ENCODE measurements at places on chromosomes 5 and 9. TPM values are rescaled to one million over a fixed set of nuclear protein-coding genes. Genes with fewer than 3 reads are reported as not detected.

GRCh38 chr9:31372799-31373587, 1011.5 kb upstream of the ACO1 start:
- no peak overlapping the region for H3K27ac ChIP-seq
- H3K27me3 ChIP-seq: no peaks in the 10 kb centered on the region
- H3K4me1 ChIP-seq: no peaks in the 10 kb centered on the region

DNA sequence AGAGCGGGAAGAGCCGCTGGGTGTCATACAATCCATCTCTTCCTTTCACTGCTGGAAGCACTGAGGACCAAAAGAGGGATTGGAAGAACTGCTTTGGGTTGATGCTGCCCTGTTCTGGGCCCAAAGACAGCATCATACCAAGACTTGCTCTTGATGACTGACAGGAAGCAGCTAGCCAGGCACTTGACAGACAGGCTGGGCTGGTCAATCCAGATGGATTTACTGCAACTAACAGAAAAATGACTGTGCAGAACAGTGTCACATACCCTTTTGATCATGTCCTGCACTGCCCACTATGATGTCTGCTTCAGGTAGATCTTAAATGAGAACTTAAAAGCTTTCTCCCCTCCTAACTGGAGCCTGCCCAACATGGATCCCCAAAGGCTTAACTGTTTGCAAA, 157.6 kb downstream of the CRB2 start:
- no peak overlapping the region for H3K27ac ChIP-seq
- DNase-seq: no peak
- no peaks in the 10 kb centered on the region for H3K27me3 ChIP-seq
- H3K4me3 ChIP-seq: no peak overlapping the region
- H3K4me1 ChIP-seq: no peaks in the 10 kb centered on the region

DNA sequence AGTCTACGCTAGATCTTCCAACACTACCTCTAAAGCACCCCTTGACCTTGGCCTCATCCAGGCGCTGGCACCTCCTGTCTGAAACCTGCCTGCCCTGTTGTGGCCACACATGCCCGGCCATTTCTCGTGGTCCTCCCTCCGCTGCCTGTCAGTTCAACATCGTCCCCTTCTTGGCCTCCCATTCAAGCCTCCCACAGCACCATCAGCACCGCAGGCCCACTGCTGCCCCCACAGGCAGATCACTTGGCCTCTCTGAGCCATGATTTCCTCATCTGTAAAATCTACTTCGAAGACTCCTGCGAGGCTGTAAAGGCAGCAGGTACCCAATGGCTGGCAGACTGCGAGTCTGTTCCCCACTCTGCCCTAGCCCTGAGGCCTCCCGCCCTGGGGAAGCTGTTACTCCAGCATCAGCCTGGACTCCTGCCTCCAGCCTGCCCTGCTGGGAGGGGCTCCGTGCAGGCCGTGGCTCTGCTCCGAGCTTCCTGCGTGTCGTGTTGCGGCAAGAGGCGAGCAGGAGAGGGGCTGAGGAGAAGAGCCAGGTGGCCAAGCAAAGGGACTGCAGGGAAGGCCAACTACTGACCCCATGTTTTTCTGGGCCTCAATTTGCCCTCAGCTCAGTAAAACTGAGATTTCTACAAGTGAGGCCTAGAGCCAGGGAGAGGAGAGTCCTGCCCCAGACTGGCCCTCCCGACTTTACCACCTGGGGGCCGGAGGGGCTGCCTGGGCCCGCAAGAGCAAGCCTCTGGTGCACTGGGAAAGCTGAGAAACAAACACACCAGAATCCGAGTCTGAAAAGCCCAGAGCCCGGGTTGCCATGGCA, 70.5 kb upstream of the LRRTM2 start:
- no peak for DNase-seq
- H3K36me3 ChIP-seq: peaks cover 3% of the 10 kb centered on the region
- H3K4me3 ChIP-seq: no peak overlapping the region

DNA sequence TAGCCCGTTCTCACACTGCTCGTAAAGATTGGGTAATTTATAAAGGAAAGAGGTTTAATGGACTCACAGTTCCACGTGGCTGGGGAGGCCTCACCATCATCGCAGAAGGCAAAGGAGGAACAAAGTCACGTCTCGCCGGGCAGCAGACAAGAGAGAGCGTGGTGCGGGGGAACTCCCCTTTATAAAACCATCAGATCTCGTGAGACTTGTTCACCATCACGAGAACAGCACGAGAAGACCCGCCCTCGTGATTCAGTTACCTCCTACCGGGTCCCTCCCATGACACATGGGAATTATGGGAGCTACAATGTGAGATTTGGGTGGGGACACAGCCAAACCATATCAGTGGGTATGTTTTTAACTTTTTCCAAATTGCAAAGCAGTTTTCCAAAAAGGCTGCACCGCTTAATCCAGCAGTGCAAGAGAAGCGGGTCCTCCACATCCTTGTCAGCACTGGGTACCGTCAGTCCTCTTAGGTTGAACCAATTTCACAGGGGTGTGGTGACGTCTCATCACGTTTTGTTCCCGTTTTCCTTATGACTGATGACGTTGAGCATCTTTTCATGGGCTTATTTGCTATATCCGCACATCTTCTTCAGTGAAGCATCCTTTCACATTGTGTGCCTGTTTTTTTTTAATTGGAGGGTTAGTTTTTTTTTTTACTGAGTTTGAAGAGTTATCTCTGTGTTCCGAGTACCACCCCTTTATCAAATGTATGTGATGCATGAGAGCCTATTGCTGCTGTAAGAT, 8.0 kb upstream of the FCN2 start:
- no peaks in the 10 kb centered on the region for H3K4me1 ChIP-seq
- no peak overlapping the region for H3K27ac ChIP-seq

GRCh38 chr9:71812385-71812784, 44.1 kb upstream of the CEMIP2 start:
- DNase-seq: no peak
- no peaks in the 10 kb centered on the region for H3K36me3 ChIP-seq
- peaks cover 12% of the 10 kb centered on the region for H3K4me1 ChIP-seq

DNA sequence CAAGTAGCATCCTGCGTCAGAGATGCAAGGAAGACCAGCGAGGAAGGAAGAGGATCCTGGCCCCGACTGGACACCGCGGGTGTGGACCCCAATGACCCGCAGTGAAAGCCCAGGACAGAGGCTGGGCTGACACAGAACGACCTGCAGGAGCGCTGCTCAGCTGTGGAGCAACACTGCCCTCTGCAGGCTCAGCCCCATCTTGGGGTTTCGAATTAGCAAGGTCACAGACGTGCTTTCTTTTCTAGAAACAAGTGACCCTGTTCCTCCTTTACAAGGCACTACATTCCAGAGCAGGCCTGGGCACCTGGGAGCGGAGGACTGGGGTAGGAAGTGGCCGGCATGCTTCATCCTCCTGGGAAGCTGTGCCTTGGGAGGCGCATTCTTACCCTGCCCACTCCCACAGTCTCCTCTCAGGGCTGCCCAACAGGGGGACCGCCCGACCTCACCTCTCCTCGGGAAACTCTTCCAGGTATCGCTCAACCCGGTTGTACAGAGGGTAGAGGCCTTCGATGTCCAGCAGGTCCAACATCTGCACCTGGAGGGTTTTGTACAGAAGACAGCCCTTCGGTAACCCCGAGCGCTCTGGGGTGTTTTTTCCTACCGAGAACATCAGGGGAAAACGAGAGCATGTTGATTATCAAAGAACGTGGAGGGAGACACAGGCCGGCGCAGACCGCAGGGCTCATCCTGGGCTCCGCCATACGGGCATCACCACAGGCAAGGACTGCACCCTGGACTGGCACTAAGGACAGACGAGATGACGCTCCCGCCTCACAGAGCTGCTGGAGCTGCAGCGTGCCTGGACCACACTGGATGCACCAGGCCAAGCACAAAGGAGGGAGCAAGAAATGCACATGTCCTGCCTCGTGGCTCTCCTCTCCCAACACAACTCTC, 35.0 kb downstream of the IPPK start:
- peak; percentile 80 for DNase-seq
- no peak overlapping the region for H3K4me3 ChIP-seq
- no peak overlapping the region for H3K27ac ChIP-seq
- H3K27me3 ChIP-seq: no peaks in the 10 kb centered on the region
- H3K4me1 ChIP-seq: peaks cover 14% of the 10 kb centered on the region

- no peak for DNase-seq
- no peaks in the 10 kb centered on the region for H3K36me3 ChIP-seq
- H3K4me1 ChIP-seq: no peaks in the 10 kb centered on the region
- H3K27me3 ChIP-seq: no peaks in the 10 kb centered on the region
- H3K27ac ChIP-seq: no peak overlapping the region
Observed at GRCh38 chr5:136420168-136420898, 55.0 kb upstream of the TRPC7 start.

DNA sequence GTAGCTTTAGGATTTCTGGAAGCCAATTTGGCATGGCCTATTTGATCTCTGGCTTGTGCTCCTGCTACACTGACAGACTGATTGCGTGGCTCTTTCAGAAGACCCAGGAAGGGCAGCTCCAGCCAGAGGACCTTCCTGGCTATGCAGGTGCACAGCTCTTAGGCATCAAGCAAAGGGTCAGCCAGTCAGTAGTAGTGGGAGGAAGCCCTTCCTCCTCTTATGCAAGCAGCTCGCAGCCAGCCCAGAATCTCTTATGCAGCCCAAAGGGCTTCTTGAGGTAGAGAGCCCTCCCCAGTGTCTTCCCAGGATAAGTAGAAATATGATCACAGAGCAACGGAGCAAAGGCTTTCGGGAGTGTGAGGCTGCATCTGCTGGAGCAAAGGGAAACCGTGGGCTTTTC, 43.2 kb downstream of the SLC36A1 start:
- H3K4me3 ChIP-seq: no peak overlapping the region
- H3K36me3 ChIP-seq: no peaks in the 10 kb centered on the region
- no peaks in the 10 kb centered on the region for H3K27me3 ChIP-seq
- DNase-seq: no peak

DNA sequence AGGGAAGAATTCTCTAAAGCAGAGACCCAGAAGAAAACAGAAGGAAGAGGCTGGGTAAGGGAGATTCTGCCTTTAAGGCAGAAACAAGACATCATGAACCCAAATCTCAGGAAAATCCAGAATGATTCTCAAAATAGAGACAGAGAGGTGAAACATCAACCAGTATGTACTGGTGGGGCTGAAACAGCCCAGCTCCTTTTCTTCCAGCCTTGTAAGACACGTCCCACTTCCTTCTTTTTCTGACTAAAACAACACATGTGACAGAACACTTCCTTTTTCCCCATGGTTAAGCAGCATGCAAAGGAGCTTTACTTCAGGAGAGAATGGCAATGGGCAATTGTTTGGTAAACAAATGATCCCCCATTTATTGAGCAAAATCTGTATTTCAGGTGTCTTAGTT, 230.8 kb upstream of the NR4A3 start:
- H3K36me3 ChIP-seq: no peaks in the 10 kb centered on the region
- peaks cover 17% of the 10 kb centered on the region for H3K27me3 ChIP-seq
- DNase-seq: no peak
- no peak overlapping the region for H3K4me3 ChIP-seq

GRCh38 chr5:128234928-128235641, 151.5 kb downstream of the SLC12A2 start:
- no peak overlapping the region for H3K27ac ChIP-seq
- DNase-seq: no peak
- peaks cover 14% of the 10 kb centered on the region for H3K27me3 ChIP-seq
- H3K4me1 ChIP-seq: no peaks in the 10 kb centered on the region
- no peaks in the 10 kb centered on the region for H3K36me3 ChIP-seq
- no peak overlapping the region for H3K4me3 ChIP-seq

DNA sequence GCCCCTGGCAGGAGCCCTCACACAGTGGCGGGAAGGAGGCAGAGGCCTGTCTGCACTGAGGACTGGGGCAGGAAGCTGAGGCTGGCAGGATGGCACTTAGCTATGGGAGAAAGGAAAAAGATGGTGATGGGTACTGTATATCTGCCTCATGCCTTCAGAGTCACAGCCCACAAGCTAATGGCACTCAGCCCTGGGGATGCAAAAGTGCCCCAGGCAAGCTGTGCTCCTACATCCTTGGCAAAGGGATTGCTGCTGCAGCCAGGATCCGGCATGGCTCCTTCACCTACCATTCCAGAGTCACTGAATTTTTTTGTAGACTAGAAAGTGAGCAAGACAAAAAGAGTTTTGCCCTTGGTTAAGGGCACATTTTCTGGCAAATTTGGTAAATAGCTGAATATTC, 8.7 kb downstream of the ACSL6 start:
- H3K27ac ChIP-seq: no peak overlapping the region
- no peak for DNase-seq
- peaks cover 44% of the 10 kb centered on the region for H3K4me1 ChIP-seq
- H3K4me3 ChIP-seq: no peak overlapping the region
- no peaks in the 10 kb centered on the region for H3K36me3 ChIP-seq

- no peaks in the 10 kb centered on the region for H3K4me1 ChIP-seq
- no peak overlapping the region for H3K27ac ChIP-seq
- peaks cover 25% of the 10 kb centered on the region for H3K27me3 ChIP-seq
- no peak overlapping the region for H3K4me3 ChIP-seq
Observed at GRCh38 chr5:14136228-14136627, 6.9 kb upstream of the TRIO start.

- H3K27me3 ChIP-seq: peaks cover 46% of the 10 kb centered on the region
- peaks cover 3% of the 10 kb centered on the region for H3K4me1 ChIP-seq
Observed at GRCh38 chr9:107637421-107638420, 148.2 kb upstream of the KLF4 start.

- H3K27ac ChIP-seq: no peak overlapping the region
- peak; percentile 3 for DNase-seq
- no peaks in the 10 kb centered on the region for H3K4me1 ChIP-seq
- H3K36me3 ChIP-seq: no peaks in the 10 kb centered on the region
- no peak overlapping the region for H3K4me3 ChIP-seq
- no peaks in the 10 kb centered on the region for H3K27me3 ChIP-seq
Observed at GRCh38 chr5:104186100-104186499, 623.5 kb upstream of the NUDT12 start.

- peaks cover 2% of the 10 kb centered on the region for H3K36me3 ChIP-seq
- no peak overlapping the region for H3K27ac ChIP-seq
- H3K4me3 ChIP-seq: no peak overlapping the region
- no peaks in the 10 kb centered on the region for H3K4me1 ChIP-seq
- no peaks in the 10 kb centered on the region for H3K27me3 ChIP-seq
- no peak for DNase-seq
Observed at GRCh38 chr9:97441729-97442128, 29.8 kb downstream of the TDRD7 start.

Gene SLC1A3
- total RNA-seq: 0.74 TPM

Gene LRRTM2
- not detected for total RNA-seq

Gene UBE2QL1
- total RNA-seq: not detected

Gene LCN15
- not detected for total RNA-seq

All from activated CD8-positive, alpha-beta T cell treated with anti-CD3 and anti-CD28 coated beads for 36 hours (primary cell).